NT2/D1 (cell line): ENCODE measurements at places on chromosomes 6 and 20.

DNA sequence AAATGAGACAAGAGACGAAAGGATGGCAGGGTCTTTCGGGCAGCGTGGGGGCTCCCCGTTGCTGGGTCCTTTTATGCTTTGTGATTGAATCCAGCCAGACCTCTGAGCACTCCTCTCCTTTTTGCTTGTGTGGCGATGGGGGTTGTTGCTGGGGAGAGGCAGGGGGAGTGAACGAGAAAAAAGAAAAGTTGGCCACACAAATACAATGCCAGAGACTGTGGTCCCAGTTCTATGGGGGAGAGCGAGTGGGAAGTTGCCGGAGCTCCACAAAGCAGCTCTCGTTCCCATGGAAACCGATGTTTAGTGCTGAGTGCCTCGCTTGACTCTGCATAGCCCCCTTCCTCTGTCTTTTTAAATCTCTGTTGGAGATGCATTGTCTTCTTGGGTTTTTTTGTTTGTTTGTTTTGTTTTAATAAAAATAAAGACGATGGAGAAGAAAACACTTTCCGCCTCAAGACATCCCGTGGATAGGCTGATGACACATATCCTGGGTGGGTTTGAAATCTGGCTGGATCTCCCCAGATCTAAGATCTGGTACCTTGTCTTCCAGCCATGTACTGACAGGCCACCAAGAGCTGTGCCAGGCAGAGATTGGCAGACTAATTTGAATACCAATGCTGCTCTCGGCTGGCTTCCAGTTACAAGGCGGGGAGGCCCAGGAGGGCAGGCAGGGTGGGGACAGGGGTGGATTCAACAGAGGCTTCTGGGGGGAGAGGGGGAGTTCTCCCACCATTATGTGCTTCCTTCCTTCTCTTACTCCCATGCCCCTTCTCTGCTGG, 529.3 kb downstream of the QKI start:
- peak; percentile 71 for DNase-seq

- DNase-seq = no peak
These were observed 22.4 kb downstream of the SYNJ2 start for GRCh38 chr6:158003910-158004700.

DNA sequence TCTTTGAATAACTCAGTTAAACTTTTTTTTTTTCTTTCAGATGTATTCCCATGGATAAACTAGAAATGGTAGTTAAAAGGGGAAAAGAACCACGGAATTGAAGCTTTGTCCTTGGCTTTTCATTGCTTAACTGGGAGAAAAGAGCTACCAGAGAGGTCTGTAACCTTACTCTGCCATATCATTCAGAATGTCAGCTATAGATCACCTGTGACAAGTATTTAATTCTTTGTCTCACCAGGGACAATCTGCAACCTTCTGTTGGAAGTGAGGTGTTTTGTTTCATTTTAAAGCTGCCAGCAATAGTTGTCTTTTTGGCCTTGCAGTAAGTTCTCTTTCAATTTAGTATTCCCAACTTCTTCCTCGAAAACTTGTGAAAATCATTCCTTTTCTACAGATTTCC, 618.4 kb downstream of the FRK start:
- no peak for DNase-seq

- DNase-seq = no peak
These were observed 82.6 kb downstream of the CDC5L start for GRCh38 chr6:44470115-44470464.

GRCh38 chr20:34240693-34241615, at the start of gene ASIP:
Gene ASIP, plus strand, starts transcription at chr20:34241423. Its CDS starts 18,952 bp downstream, at chr20:34260375.
- DNase-seq = no peak

GRCh38 chr20:19628570-19629134, 129.4 kb upstream of the RIN2 start:
- peak; percentile 44 for DNase-seq

GRCh38 chr20:59031564-59032022, 542 bp downstream of the ATP5F1E start:
- no peak for DNase-seq

DNA sequence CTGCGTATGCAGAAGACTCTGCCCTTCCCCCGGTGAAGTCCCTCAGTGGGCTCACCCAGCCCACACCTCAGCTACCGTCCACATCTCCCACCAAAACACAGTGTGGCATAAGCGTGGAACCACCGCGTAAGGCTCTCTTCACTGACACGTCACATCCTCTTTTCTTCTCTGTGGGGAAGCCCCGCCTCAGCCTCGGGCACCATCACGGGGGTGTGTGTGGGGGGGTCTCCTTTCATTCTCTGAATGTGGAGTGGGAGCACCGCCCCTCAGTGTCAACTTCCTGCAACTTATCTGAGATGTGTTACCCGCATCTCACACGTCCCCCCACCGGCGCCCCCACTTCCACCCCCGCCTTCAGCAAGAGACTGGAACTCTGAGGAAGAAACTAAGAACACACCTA, 388.4 kb upstream of the JARID2 start:
- DNase-seq = no peak

GRCh38 chr20:16745204-16745603, 3.0 kb upstream of the OTOR start:
- DNase-seq = no peak

GRCh38 chr20:32068174-32068573, 16.1 kb downstream of the HCK start:
- DNase-seq = no peak

DNA sequence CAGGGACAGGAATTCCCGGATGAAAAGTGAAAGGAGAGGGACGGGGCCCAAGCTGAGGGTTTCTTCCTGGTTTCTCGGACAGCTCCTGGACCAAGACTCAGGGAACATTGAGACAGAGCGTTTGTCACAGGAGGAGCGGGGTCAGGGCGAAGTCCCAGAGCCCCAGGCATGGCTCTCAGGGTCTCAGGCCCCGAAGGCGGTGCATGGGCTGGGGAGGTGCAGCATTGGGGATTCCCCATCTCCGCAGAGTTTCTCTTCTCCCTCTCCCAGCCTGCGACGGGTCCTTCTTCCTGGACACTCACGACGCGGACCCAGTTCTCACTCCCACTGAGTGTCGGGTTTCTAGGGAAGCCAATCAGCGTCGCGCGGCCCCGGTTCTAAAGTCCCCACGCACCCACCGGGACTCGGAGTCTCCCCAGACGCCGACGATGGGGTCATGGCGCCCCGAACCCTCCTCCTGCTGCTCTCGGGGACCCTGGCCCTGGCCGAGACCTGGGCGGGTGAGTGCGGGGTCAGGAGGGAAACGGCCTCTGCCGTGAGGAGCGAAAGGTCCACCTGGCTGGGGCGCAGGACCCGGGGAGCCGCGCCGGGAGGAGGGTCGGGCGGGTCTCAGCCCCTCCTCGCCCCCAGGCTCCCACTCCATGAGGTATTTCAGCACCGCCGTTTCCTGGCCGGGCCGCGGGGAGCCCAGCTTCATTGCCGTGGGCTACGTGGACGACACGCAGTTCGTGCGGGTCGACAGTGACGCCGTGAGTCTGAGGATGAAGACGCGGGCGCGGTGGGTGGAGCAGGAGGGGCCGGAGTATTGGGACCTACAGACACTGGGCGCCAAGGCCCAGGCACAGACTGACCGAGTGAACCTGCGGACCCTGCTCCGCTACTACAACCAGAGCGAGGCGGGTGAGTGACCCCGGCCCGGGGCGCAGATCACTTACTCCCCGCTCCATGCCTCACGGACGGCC, 54.6 kb upstream of the POLR1H start:
- no peak for DNase-seq

DNA sequence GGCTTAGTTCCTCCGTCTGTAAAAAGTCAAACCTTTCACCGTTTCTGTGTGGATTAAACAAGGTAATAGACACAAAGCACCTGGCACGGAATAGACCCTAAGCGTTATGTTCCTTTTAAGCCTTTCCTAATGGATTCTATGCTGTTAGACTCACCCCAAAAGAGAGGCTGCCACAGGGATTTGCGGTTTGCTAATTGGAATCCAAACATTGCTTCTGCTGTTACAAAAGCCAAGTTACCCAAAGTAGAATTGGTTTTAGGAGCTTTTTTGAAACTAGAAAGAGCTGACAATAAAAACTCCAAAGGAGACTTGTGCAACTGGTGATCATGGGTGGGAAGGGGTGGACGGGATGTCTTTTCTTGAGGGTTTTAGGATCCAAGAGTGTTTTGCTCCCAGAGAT, 178.0 kb downstream of the BMP7 start:
- no peak for DNase-seq

DNA sequence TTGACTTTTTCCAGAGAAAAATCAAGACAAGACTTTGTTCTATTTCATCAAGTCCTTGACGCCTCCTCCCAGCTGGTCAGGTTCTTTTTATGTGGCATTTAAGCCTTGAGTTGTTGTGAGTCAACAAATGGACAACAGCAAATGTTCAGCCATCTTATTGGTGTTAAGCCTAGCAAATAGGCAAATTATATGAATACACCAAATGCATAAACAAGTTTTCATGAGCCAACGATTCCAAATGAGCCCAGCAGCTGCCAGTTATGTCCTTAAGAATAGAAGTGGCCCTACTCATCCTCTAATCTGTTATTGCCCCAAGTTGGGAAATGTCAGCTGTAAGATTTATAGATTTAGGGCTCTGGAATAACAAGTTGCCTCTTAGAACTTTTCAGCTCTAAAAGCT, 312.0 kb downstream of the SOX4 start:
- no peak for DNase-seq

DNA sequence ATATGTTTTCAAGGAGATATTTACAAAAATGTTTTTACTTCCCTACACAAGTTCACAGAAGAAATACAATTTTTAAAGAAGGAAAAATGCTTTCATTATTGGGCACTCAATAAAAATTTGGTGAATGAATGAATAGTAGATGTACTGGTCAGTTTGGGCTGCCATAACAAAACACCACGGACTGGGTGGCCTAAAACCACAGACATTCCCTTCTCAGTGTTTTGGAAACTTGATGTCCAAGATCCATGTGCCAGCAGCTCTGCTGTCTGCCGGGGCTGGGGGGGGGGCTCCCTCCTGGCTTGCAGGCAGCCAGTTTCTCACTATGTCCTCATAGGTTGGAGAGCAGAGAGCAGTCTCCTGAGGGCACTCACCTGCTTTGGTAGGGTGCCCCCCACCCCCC, 62.0 kb downstream of the FAM120B start:
- no peak for DNase-seq

GRCh38 chr6:31899215-31899614, 1.7 kb upstream of the EHMT2 start:
- no peak for DNase-seq

DNA sequence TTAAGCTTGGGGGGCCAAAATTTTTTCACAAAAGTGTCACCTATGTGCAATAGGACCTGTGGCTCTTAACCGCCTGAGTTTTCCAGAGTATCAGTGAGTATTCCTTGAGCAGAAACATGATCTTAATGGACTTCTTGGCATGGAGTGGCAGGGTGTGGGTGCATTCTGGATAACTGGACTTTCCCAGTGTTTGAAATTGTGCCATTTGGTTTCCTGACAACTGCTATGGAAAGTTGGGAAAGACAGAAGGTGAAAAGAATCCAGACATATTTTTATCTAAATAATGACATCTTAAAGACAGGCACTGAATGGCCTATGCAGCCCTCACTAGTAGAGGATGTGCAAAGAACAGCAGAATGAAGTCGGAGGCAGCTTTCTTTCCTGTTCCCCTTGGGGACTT, 34.3 kb upstream of the ADTRP start:
- no peak for DNase-seq

DNA sequence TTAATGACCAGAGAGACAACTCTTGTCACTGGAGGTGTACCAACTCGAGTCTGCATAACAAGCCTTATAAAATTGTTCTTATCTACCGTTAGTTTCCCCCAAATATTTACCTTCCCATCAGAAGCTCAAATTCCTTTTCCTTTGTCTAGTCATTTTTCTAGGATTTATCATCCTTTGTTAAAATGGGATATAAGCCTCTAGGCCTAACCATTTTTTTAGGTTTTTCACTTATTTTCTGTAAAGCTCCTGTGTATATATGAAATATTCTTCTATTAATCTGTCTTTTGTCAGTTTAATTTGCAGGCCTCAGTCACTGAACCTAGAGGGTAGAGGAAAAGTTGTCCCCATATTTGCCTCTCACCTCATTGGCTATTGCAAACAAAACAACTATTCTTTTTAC, 99.6 kb upstream of the TNFAIP3 start:
- DNase-seq = no peak

DNA sequence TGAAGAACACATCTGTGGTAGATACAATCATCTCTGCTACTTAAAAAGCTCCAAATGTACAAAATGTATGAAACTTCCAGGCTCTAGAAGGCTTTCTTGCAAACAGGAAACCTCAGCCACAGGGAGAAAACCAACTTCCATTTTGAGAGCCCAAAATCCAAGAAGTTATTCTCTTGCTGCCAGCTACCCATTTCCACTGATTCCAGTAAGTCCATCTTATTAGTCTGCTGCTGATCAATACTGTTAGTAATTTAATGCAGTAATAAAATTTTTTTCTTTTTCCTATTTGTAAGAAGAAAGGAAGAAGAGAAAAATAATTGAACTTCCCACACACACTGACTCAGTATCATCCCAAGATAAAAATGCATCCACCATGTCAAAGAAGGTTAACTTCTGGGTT, 169.5 kb downstream of the TASP1 start:
- no peak for DNase-seq

DNA sequence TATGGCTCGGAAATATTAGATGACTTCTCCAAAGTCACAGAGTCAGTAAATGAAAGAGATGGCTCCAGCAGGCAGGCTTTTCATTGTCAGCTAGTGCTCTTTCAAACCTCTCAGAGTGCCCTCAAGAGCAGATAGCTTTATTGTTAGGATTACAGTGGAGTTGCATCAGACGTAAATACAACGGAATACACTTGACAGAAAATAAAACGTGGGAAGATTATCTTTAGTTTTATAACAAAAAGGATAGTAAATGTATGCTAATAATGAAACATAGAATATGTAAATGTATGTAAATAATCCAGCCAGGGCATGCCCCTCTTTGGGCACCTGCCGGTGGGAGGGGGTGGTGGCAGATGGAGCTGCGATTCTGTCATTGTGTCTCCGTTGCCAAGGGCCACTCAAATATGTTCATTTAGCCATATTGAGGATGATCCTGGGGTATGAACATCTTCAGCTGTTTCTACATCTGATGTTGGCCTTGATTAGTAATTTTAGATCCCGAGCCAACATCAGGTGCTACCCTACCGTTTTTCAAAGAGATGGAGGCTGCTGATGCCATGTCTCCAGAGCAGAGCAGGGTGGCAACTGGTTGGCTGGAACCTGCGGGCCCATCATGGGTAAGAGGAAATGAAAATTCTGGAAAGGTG, 358.3 kb upstream of the SULF2 start:
- no peak for DNase-seq

DNA sequence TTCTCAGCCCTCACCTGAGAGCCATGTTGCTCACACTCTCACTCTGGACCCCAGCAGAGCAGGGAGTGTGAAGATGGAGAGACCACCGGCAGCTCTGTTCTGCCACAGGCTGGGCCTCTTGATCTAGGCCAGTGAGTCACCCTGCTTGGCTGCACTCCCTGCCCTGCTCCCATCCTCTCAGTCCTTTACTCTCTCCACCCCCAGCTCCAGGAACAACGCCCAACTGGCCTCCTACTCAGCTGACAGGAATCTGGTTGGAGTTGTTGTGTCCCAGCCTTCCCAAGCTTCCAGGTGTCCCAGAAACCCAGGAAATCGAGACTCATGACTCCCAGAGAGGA, at the start of gene PSORS1C1:
Gene PSORS1C1, plus strand, starts transcription at position 260 of the 338 bp plus-strand sequence. CDS start 14,833 bp downstream, outside the sequence.
- DNase-seq = no peak
